HT-29 (cell line): ENCODE measurements at places on chromosomes 6 and 20.
A peak's percentile ranks its signal among the peaks of the same experiment; 100 is the strongest.

DNA sequence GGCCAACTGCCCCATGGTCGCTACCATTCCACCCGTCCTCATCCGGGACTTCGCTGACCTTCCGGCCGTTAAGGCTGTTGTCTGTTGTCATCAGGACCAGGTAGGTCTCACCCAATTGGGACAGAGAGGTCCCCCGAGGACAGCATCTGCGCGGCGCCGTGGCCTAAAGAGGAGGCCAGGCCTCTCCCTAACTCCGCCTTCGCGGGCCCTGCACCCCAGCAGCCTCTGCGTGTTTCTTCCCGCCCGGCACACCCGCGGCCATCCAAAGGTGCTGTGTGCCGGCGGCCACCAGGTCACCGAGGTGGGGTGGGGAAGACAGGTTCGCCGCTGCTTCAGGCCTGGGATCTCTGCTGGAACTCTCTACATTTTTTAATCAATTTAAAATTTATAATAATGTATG, 9.0 kb downstream of the OR2W1 start:
- DNase-seq = no peak

GRCh38 chr6:170145272-170145592, 145.6 kb downstream of the DLL1 start:
- DNase-seq = no peak

- no peak for DNase-seq
These were observed 82.2 kb downstream of the TIAM2 start for GRCh38 chr6:155077331-155077730.

GRCh38 chr6:114595591-114595990, 252.8 kb upstream of the HS3ST5 start:
- DNase-seq = no peak

DNA sequence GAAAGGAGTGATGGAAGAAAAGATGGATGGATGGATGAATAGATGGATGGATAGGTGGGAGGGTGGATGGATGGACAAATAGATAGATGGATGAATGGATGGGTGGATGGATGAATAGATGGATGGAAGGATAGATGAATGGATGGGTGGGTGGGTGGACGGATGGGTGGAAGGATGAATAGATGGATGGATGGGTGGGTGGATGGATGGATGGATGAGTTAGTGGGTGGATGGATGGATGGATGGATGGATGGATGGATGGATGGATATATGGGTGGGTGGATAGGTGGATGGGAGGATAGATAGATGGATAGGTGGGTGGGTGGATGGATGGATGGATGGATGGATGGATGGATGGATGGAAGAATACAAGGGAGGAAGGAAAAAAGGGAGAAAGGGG, 82.2 kb downstream of the ATXN1 start:
- no peak for DNase-seq

DNA sequence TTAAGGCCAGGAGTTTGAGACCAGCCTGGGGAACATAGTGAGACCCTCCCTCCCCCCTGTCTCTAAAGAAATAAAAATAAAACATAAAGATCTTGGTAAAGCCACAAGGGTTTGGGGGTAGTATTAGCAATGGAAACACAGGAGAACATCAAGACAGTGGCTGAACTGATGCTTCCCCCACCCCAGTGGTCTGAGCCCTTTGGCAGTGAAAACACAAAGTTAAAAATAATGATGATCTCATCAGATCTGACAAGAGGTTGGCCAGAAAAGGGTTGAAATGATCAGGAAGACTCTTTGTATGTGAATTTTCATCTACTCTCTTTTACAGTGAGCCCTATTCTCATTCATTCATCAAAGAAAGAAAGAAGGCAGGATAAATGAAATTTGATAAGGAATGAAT, 93.7 kb downstream of the KCNB1 start:
- DNase-seq = no peak

- DNase-seq = no peak
These were observed 10.3 kb downstream of the CST3 start for GRCh38 chr20:23627501-23627900.

DNA sequence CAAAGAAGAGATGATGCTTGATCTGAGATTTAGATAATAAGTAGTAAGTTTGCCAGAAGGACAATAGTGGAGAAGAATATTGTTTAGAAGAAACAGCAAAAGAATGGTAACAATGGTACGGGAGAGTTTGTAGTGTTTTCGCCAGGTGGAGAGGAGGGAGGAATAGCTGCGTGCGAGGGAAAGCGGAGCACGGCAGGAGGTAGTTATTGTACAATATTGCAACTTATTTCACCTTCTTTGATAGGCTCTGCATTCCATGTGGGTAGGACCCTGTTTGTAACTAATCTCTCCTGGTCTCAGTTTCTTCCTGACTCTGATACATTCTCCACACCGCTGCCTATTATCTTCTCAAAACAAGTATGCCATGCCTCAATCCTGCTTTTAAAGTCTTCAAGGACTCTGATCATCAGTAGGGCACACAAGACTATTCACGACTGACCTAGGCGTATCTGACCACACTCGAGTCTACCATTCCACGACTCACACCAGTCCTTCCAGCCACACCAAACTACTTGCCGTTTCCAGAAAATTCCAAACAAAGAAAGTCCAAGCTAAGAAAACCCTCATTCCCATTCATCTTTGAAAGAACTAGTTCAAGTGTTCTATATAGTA, 1.1 kb downstream of the PPIL4 start:
- no peak for DNase-seq

GRCh38 chr6:55802259-55802658, 73.1 kb downstream of the BMP5 start:
- no peak for DNase-seq

- no peak for DNase-seq
These were observed 368.9 kb upstream of the JARID2 start for GRCh38 chr6:14876778-14877613.

DNA sequence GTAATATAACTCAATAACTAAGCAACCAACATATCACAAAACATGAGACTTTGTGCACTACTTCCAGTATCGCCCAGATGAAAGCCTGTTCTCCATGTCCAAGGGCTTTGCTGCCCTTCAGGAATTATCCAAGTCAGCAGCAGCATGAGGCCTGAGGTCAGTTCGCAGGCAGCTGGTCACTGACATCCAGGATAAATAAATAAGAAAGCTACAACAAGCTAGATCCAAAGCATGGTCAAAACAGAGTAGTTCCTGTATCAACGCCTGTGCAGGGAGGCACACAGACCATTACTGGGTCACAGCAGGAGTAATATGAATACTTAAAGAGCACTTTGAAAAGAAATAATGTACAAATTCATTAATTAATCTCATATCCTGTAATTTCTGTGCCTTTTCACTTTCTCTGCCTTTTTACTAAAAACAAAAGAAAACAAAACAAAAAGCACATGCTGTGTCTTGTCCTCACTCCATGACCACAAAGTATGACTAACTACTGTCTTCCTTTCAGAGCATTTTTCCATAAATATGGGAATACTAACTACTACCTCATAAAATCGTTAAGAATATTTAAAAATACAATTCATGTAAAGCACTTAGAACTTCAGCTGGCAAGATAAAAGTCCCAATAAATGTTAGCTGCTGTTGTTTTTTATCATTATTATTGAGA, 374.9 kb upstream of the IRAK1BP1 start:
- DNase-seq = no peak

GRCh38 chr6:51200676-51201075, 382.0 kb downstream of the TFAP2B start:
- no peak for DNase-seq

- no peak for DNase-seq
These were observed 155.0 kb upstream of the CITED2 start for GRCh38 chr6:139529420-139529819.

- peak; percentile 15 for DNase-seq
These were observed 214.1 kb downstream of the COL12A1 start for GRCh38 chr6:74991573-74992332.

- DNase-seq = peak; percentile 89
These were observed at the start of gene TPD52L1 for GRCh38 chr6:125153391-125154117. Gene TPD52L1, plus strand, starts transcription at chr6:125153773. Its CDS starts 179 bp downstream, at chr6:125153952.

- DNase-seq = no peak
These were observed 119.9 kb downstream of the SOX4 start for GRCh38 chr6:21713481-21713880.

DNA sequence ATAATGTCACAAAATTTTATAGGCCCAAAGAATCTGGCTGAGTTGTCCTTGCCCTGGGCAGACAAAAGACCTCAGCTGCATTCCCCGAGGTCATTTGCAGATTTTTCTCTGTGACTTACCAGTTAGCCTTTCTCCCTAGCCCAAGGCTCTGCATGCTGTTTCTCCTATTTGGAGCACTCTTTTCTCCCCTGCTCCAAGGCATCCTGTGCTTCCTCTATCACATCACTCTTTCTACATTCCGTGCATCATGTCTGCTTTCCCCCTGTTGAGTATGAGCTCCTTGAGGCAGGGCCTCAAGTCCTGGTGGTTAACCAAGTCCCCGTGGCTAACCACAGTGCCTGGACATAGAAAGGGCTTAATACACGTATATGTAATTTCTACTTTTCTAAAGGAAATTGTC, 593 bp upstream of the GSTA3 start:
- no peak for DNase-seq

DNA sequence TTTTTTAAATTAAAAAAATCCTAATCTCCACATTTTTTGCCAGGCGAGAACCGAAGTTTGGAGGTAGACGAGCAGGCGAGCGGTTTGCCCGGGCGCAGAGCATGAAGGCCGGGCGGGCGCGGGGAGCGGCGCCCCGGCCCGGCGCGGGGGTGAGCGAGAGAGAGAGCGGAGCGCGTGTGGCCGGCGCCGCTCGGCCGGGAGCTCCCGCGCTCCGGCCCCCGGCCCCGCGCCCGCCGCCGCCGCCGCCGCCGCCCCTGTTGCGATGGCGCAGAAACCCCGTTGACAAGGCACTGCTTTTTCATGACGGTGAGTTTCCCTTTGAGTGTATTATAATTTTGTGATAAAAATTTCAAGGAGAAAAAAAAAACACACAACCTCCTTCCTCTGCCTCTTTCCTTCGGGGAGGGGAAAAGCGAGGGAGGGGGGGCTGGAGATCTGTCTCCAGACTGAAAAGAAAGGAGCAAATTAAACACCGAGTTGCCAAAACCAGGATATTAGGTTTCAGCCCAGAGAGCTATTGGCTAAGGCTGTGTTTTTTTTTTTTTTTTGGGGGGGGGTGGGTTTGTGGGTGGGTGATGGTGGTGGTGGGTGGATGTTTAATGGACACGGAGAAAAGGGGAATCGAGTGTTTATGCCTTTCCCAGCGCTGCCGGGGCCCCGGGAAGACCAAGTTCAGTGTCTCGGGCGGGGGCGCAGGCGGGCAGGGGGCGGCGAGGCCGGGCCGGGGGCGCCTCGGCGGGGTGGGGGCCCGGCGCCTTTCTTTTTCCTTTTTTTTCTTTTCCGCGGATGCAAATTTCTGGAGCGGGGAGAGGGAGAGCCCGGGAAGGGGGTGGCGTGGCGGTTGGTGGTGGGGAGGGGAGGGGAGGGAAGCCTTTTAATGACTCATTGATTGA, at the start of gene BICRAL:
Gene BICRAL (plus strand): TSS at position 257 of the 893 bp plus-strand sequence. CDS start 39,971 bp downstream, outside the sequence.
- DNase-seq = peak; percentile 60

- DNase-seq = no peak
These were observed 861 bp upstream of the RALGAPA2 start for GRCh38 chr20:20713244-20713765.

DNA sequence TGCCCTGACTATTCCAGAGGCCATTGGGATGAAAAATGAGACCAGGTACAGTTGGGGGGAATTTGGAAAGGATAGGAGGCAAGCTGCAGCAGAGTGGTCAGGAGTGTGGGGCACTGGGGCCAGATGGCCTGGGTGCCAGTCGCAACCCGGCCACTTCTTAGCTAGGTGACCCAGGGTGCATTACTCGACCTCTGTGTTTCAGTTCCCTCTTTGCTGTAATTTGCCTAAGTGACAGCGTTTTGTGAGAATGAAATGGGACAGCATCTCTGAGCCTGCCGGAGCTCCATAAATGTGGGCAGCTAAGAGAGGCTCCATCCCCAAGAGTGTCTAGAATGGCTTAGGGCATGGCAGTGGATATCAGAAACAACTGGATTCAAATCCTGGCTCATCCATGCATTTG, 13.9 kb downstream of the LRFN2 start:
- DNase-seq = no peak

DNA sequence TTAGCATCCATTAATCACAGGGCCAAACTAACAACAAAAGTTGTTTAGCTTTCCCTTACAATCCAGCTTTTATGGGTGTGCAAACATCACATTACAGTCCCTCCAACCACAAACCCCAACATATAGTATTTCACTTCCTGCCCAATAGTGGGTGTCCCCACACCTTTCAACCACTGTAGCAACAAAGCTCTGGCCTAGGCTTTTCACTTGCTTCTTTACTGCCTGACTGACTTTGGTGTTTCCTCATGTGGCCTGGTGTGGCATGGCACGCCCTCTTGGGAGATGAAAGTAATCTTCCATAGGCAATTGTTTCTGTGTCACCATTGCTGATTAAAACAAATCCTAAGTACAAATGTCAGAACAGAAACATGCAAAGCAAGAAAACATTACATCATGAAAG, 46.3 kb downstream of the MCM8 start:
- DNase-seq = peak; percentile 75

GRCh38 chr20:54014293-54014926, 56.0 kb downstream of the BCAS1 start:
- no peak for DNase-seq

- DNase-seq = no peak
These were observed 203.3 kb downstream of the ARID1B start for GRCh38 chr6:156980515-156980914.

GRCh38 chr6:98724537-98724936, 109.8 kb upstream of the POU3F2 start:
- no peak for DNase-seq

GRCh38 chr6:169220068-169220964, 33.3 kb downstream of the THBS2 start:
- no peak for DNase-seq

GRCh38 chr20:57450419-57450818, 59.2 kb downstream of the RBM38 start:
- DNase-seq = peak; percentile 49

- DNase-seq = no peak
These were observed 27.8 kb upstream of the SCUBE3 start for GRCh38 chr6:35185971-35186370.

DNA sequence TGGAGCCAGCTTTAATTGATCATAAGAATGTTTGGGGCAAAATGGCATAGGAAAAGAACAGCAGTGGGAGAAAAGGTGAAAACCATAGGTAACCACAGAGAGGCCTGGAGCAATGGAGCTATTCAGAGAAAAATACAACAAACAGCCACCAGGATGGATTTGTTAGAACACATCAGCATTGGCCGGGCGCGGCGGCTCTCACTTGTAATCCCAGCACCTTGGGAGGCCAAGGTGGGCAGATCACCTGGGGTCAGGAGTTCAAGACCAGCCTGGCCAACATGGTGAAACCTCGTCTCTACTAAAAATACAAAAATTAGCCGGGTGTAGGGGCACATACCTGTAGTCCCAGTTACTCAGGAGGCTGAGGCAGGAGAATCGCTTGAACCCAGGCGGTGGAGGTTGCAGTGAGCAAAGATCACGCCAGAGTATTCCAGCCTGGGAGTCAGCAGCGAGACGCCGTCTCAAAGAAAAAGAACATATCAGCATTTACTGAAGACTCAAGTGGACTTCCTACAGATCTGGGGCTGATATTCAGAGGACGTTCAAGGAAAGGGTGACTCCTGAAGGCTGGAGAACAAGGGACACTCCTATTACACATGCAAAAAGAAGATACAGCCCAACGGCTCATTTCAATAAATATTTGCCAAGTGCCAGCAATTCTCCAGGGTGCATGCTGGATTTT, 20.2 kb downstream of the SNHG17 start:
- no peak for DNase-seq
